ENCODE measurements at places on chromosomes 4 and X.

DNA sequence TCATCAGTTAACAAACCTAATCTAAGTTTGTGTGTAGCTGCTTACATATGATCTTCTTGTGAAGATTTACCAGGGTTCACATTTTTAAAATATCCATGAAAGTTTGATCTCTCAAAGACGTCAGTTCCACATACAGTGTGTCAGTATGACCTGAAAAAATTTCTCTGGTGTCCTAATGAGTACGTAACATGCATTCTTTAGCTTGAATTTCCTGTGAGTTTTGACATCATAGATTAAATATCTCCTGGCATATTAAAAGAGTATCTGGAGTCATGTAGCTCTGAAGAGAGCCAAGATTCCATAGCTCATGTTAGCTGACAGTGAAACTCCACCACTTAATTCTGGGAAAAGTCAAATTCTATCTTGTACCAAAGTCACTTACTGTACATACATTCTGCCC is 43.9 kb upstream of the PDLIM5 start:
- DNase-seq: no peak

DNA sequence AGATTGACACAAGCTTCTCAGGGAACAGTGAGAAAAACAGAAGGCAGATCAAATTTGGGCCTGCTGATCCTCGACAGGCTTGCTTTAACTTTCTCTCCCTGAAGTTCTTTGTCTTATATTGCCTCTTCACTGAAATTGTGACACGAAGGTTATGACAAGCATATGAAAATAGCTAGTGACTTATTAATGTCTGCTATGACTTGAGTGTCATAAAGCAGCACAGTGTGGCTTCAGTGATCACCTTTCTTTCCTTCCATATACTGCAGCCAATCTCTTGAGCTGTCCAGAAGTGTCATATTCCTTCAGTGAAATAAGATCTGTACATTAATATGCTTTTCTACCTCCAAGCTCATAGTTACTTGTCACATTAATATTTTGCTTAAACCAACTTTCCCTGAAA is 870.2 kb downstream of the C4orf33 start:
- no peak for DNase-seq

GRCh38 chrX:926991-927390 is 285.5 kb downstream of the CRLF2 start:
- no peak for DNase-seq

- DNase-seq: no peak
Observed at GRCh38 chr4:101035487-101035886, 311.8 kb downstream of the PPP3CA start.

DNA sequence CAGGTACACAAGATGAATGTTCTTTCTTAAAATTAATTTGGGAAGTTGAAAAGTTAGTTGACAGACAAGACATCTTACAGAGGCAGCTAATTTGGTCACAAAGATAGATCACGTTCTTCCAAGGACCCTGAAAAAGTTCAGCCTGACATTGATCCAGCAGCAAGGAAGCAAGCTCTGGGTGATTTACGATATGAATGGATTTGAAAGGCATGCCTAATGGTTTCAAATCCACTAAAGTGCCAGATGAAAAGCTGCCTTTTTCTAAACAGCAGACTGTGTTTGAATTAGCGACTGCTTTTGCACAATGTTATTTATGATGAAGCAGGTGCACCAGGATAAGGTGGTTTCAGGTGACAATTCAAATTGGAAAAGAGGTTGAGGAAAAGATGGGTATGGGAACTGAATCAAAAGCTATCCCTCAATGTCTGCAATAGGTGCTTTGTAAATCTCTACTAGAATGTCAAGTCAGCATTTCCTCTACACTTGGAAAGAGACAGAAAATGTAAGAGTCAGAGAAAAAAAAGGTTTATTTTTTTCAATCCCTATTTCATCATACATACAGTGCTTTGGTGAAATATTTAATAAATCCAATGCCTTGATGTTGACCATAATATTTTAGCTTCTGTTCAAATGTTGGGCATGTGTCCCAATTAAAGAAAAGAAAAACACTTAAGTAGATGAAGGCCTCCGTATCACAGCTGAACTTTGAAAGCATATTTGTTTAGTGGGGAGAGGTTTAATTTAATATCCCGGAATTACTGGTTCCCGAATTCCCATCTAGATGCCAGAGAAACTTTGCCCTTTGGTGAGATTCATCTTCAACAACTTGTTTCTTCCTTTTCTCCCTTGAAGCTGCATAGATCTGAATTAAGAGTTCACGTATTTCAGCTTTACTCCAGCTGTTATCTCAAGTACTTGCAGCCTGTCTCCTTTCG is 6.0 kb downstream of the RASGEF1B start:
- no peak for DNase-seq

DNA sequence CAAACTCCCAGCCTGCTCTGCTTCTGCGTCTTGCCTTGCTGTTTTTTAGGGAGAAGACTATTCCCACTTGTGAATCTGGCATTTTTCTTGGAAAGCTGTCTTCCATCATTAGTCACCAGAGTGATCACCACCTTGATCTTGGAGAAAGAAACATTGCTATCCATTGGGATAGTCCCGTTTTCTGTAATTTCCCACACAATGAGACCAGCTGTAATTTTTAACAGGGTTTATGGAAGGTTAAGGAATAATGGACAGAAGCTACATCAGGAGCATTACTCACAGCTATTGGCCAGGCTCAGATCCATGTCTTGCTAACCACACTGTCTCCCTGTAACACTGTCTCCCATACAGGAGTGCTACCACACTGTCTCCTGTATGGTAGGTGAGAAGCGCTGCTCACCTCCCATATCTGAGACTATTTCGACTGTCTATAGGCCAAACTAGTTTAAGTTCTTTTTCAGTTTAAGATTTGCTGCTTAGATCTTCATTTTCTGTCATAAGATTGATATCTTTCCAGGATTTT is 523.0 kb downstream of the SPRY1 start:
- no peak for DNase-seq

- no peak for DNase-seq
Observed at GRCh38 chr4:39893693-39894072, 84.0 kb downstream of the PDS5A start.

DNA sequence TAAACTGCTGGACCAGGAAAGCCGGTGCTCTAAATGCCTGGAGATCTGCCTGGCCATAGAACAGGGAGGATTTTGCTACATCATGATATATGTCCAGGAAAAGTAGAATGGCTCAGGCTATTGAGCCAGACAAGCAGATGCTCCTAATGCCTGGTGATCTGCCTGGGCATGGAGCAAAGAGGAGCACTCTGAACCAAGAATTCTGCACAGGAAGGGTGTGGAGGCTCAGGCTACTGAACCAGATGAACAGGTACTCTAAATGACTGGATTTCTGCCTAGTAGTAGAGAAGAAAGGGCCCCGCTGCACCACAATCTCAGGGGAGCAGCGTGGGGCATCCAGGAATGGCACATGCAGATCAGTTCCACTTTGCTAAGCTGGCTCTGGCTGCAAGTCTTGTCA is 607.9 kb downstream of the ANKRD50 start:
- DNase-seq: no peak

DNA sequence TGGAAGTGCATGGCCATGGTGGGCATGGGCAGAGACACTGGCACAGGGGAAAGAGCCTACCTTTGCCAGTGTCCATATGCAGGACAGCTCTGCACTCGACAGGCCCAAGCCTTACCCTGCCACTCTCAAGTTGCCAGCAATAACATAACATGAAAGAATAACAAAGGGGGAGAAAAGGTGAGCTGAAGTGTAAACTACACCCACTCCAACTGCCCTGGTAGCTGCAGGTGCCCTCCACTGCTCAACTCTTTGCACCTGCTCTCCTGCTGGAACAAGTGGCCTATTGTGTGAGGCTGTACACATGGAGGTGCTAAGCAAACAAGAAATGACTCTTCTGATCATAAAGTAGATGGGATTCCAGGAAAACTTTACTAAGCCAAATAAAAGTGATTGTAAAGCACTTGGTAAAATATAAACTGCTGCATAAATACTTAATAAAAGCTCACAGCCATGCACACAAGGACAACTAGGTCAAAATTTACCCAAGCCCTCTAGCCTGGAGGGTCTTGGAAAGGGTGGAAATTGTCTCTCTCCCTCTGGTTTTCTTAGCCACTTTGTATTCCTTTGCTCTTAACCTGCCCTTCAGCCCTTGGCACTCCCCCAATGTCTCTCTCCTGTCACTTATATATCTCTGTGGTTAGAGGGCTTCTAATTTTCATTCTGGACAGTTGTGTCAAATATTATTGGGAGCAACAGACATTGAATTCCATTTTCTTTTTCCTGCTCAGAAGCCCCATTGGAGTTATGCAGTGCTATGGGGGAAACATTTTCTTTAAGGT is 261.2 kb upstream of the GPC4 start:
- DNase-seq: no peak

Measured in stimulated activated CD4-positive, alpha-beta T cell treated with anti-CD3 and anti-CD28 coated beads, Interleukin-4, amount 100 ng/mL, for 48 hours (primary cell).